ENCODE measurements at places on chromosomes 2 and 18.

GRCh38 chr2:199316851-199317250 is 140.9 kb downstream of the SATB2 start:
- no peak for DNase-seq

- no peak for DNase-seq
These were observed 212.9 kb downstream of the CYP26B1 start for GRCh38 chr2:71934595-71935261.

DNA sequence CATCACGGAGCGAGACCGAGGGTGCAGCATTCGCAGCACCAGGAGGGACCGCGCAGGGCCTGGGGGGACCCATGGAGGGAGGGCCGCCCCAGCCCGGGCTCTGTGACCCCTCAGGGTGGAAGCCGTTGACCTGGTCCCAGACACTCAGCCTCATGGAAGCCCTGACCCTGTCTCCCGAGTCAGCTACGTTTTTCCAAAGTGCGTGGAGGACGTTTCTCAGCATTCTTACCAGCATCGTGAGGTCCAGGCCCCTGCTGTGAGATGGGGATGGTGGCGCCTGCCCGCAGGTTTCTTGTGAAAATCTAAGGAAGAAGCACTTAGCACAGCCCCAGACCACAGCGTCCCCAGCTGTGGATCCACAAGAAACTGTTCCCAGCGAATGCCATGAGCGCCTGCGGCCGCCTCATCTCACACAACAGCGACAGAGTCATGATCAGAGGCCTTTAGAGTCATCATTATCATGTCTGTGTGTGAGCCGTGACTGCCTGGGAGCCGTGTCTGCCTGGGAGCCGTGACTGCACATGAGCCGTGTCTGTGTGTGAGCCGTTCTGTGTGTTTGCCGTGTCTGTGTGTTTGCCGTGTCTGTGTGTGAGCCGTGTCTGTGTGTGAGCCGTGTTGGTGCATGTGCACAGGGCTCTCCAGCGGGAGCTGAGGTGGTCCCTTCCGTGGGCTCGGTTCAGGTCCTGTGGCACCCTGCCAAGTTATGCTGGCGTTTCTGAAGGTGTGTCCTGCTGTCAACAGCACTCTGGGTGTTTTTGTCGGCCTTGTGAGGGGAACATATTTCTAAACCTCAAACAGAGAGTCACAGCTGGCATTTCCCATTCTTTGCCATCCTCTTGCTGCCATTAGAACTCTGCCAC is 49.2 kb upstream of the KCNG2 start:
- no peak for DNase-seq

- DNase-seq = no peak
These were observed 81.8 kb downstream of the B3GNT2 start for GRCh38 chr2:62277688-62278087.

DNA sequence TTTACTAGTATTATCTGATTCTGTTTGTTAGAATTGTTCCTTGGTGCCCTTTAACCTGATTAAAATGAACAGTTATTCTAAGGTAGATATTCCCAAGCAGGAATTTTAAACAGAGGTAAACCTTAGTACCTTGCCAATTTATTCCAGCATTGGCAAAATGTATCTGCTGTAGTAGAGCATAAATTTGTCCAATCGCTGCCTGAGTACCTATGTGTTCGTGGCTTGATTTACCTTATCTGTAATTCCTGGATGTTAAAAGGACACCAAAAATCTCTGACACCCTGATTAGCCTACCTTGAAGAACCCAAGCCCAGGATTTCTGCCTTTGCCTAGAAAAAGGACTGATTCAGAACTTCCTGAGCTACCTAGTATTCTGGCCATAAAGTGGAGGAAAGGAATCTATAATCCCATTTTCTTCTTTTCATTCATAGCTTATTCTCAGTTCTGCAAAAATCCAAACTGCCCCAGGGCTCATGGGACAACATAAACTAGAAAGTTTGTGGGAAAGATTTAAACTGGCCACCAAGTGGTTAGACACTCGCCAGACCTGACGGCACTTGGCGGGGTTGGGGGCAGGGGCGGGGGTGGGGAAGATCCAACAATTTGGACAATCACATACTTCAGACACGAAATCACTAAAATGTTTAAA is 16.2 kb upstream of the ZCCHC2 start:
- no peak for DNase-seq
